ENCODE measurements at places on chromosomes 2 and 18. TPM values are rescaled to one million over a fixed set of nuclear protein-coding genes. Genes with fewer than 3 reads are reported as not detected.

DNA sequence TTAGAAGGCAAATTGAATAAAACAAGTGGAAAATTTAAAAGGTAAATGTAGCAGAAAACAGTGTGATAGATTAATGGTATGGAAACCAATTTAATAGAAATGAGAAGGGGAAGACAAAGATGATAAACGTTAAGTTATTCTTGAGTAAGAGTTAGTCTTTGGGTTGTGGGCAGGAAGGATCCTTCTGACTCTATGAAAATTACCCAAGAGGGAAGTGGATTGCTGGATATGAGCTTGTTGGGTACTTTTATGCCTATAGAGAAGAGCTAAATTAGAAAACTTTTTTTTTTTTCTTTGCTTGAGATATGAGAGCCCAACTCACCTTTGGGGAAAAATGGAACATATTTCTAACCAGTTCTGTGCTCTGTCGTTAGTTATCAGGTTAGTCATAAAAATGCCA is 144.0 kb downstream of the LDLRAD4 start:
- H3K27me3 ChIP-seq: no peaks in the 10 kb centered on the region
- no peak for DNase-seq
- H3K36me3 ChIP-seq: no peaks in the 10 kb centered on the region
- no peak overlapping the region for H3K27ac ChIP-seq

Gene UGT1A1
- not detected for total RNA-seq

Gene HOXD1
- not detected for total RNA-seq

- no peaks in the 10 kb centered on the region for H3K36me3 ChIP-seq
- no peaks in the 10 kb centered on the region for H3K4me1 ChIP-seq
- no peaks in the 10 kb centered on the region for H3K27me3 ChIP-seq
- no peak overlapping the region for H3K4me3 ChIP-seq
Observed at GRCh38 chr18:10119991-10120390, 206.2 kb downstream of the VAPA start.

Gene CD302
- total RNA-seq: 9.4 TPM

- DNase-seq: no peak
- no peaks in the 10 kb centered on the region for H3K27me3 ChIP-seq
- H3K4me3 ChIP-seq: no peak overlapping the region
- no peaks in the 10 kb centered on the region for H3K4me1 ChIP-seq
- no peaks in the 10 kb centered on the region for H3K36me3 ChIP-seq
Observed at GRCh38 chr2:33383855-33384598, 92.4 kb upstream of the RASGRP3 start.

GRCh38 chr18:902229-902628 is 2.4 kb upstream of the ADCYAP1 start:
- peaks cover 33% of the 10 kb centered on the region for H3K27me3 ChIP-seq
- no peaks in the 10 kb centered on the region for H3K36me3 ChIP-seq
- no peaks in the 10 kb centered on the region for H3K4me1 ChIP-seq

Gene COL4A4
- total RNA-seq: 0.51 TPM

DNA sequence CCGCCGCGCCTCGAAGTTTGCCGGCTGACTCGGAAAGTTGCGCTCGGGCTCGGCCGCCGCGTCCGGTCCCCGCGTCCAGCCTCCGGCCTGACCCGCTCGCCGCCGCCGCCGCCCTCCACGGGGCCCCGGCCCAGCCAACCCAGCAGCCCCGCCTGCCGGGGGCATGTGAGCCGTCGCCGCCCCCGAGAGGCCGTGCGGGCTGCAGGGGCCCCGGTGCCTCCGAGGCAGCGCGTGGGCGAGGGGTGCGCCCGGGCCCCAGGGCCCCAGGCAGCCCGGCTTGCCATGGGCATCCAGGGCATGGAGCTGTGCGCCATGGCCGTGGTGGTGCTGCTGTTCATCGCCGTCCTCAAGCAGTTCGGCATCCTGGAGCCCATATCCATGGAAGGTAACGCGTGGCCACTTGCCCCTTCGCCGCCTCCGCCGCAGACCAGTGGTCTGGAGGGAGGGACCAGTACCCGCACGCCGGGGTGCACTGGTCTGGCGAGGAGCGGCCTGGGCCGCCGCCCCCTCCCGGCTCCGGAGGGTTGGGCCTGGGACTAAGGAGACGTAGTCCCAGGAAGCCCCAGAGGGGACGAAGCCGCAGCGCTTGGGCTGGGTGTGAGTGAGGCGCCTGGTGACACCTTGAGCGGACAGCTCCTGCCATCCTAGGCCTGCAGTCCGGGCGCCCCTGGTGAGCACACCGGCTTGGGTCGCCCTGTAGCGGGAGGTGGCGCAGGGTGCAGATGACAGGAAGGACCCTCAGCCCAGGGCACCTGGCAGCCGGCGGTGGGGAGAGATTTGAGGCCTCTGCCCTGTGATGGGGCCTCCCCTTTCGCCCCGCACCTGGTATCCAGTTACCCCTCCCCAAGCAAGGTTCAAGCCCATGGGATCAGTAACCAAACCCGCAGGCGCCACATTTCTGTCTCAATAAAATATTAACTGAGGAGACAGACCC is 49.9 kb downstream of the KCNIP3 start:
- no peak overlapping the region for H3K27ac ChIP-seq
- no peaks in the 10 kb centered on the region for H3K36me3 ChIP-seq
- DNase-seq: peak; percentile 18
- no peaks in the 10 kb centered on the region for H3K4me1 ChIP-seq
- peaks cover 2% of the 10 kb centered on the region for H3K27me3 ChIP-seq

Gene C2orf66
- 0.26 TPM for total RNA-seq

- H3K36me3 ChIP-seq: no peaks in the 10 kb centered on the region
- DNase-seq: peak; percentile 60
- H3K4me3 ChIP-seq: no peak overlapping the region
- peaks cover 9% of the 10 kb centered on the region for H3K27me3 ChIP-seq
- no peaks in the 10 kb centered on the region for H3K4me1 ChIP-seq
Observed at GRCh38 chr18:23683671-23684070, 5.6 kb upstream of the LAMA3 start.

DNA sequence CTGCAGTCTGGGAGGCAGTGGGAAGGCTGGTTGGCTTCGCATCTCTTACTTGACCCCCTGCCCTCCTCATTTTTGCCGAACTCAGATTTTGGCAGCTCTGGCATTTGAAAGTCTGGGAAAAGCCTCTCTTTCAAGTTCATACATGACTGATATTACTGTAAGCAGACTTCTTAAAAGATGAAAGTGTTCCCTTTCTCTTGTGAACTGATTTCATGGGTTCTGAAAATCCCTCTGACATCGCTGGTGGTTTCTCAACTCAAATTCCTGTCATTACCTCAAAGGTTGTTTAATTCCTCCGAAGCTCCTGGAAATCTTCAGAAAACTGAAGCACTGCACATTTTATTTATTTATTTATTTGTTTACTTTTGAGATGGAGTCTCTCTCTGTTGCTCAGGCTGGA is 16.9 kb upstream of the SLC38A11 start:
- H3K4me1 ChIP-seq: no peaks in the 10 kb centered on the region
- H3K27me3 ChIP-seq: no peaks in the 10 kb centered on the region
- H3K4me3 ChIP-seq: no peak overlapping the region
- H3K27ac ChIP-seq: no peak overlapping the region
- no peaks in the 10 kb centered on the region for H3K36me3 ChIP-seq

Measured in fibroblast of lung (primary cell).